ENCODE measurements at places on chromosomes 4 and X.
A peak's percentile ranks its signal among the peaks of the same experiment; 100 is the strongest.

DNA sequence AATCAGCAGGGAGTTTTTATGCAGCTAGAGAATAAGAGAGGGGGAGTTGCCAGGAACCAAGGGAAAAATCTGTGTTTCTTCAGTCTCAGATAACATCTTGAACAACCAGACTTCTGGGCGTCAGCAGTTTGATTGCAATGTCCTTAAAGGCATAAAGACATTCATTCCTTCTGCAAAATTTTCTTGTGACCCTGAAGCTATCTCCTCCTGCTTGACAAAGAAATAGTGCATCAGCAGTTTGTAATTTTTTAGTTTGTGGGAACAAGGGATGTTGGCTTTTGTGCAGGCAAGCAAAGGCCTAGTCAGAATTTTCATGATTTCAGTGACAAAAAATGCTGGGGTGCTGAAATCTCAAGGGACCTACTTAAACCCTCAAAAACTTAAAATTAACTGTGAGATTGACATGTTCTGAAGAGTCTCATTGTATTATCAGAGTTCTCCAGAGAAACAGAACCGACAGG lies 125.8 kb upstream of the UNC5C start:
- no peak for DNase-seq

DNA sequence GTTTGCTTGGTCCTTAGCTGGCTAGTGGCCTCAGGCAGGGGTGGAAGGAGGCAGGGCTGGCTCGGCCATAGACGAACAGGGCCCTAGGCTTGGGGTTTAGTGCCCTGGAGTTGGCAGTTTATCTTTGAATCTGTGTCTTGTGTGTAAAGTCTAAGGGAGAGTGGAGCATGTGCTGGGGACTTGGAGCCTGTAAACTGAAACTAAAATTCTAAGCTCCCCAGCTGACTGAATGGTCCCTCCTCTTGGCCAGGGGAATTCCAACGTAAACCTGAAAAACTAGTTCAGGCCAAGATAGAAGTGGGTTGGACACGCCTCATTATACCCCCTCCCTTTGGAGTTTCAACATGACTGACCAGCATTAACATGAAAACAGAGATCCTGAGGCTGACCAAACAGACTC lies 46.1 kb upstream of the GPR78 start:
- DNase-seq, result peak; percentile 25

DNA sequence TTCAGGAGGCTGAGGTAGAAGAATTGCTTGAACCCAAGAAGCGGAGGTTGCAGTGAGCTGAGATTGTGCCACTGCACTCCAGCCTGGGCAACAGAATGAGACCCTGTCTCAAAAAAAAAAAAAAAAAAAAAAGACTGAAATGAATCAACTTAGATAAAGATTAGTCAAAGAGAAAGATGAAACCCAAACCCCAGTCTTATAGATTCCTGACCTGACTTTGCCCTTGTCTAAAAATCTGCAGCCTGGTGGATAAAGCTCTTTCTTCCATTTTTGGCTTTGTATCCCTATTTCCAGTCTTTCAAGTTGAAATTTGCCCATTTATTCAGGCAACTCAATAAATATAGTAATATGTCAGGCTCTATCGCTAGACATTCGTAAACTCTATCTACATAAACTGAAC lies 39.3 kb upstream of the SPINK2 start:
- no peak for DNase-seq

DNA sequence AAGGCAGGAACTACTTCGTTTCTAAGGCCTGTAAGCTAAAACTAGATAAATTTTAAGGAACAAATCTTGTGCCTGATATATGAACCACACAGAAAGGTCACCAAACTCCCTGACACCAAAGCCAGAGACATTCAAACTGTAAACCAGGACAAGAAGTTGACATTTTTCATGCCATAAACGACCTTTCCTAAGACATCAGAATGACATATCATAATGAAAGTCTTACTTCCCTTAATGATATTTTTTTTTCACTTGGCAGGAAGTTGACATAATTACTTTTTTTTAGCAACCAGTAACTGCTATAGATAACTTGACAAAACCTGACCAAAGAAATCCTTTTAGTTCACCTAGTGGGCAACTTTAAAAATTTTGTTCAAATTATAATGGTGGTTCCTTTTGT lies 231.5 kb upstream of the AGTR2 start:
- DNase-seq, result no peak

DNA sequence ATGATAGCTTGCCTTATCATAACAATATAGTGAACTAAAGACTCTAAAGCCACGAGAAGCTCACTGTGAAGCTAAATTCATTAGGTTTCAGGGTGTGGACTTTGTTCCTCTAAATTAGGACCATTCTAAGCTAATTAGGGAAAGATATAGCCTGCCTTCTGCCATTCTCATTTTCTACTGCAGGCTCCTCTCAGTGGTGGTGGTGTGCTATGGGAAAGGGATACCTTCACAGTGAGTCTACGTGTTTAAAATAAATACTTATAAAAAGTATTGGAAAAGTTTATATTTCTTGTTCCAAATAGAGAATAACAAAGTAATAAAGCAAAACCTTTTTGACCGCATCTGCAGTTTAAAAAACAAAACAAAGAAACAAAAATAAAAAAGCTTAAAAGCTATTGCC lies 327.7 kb downstream of the PAPSS1 start:
- DNase-seq, result no peak

DNA sequence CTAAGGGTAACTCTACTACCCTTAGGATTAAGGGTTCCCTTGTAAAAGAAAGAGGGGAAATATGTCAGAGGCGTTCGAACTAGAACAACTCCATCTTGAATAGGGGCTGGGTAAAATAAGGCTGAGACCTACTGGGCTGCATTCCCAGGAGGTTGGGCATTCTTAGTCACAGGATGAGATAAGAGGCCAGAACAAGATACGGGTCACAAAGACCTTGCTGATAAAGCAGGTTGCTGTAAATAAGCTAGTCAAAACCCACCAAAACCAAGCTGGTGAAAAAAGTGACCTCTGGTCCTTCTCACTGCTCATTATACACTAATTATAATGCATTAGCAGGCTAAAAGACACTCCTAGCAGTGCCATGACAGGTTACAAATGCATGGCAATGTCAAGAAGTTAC lies 922.0 kb downstream of the DMD start:
- no peak for DNase-seq

Data from progenitor cell of endocrine pancreas (in vitro differentiated cells).